Esophagus squamous epithelium (tissue), 5 donors: ENCODE measurements at places on chromosomes 4 and X.

DNA sequence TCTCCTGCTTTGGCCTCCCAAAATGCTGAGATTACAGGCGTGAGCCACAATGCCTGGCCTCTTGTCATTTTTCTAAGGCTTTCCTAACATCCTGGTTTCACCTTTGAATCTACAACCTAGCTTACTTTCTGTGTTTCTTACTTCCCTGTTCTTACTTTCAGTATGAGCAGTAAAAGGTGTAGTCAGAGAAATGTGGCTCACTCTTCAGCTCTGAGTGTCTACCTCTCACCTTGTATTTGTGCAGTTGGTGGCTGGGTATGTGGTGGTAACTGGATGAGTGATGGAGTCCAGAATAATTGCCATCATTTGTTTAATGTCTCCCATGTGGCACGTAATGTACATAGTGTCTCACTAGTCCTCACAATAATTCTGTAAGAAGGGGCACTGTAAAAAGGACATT is 19.1 kb upstream of the CXCL11 start:
- no peak for DNase-seq

GRCh38 chrX:97931586-97931985 is 1047.9 kb downstream of the RPA4 start:
- DNase-seq = no peak

DNA sequence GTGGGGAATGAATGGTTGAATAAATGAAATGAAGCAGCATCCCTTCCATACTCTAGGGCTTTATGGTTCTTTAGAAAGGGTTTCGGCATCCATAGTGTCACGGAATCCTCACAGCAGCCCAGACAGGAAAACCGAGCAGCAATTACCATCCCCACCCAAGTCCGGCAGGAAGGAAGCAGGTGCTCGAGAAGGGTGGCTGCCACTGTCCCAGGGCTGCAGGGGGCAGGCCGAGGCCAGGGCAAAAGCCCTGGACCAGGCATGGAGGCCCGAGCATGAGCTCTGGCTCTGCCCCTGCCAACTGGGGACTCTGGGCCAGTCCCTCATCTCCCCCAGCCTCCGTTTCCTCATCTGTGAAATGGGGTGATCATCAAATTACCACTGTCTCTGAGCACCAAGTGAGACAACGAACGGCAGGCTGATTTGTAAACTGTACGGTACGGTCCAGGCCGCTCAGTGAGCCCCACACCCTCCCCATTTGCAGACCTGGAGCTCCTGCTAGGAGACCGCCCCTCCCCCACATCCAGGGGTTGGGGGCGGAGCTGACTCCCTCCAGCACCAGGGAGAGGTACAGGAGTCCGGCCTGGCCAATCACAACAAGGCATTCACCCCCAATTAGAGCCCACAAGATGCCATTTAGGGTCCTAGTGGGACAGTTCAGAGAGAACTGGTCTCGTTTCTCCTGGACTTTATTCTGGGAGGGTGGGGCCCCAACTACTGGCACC is 100.4 kb downstream of the WFS1 start:
- DNase-seq = no peak

DNA sequence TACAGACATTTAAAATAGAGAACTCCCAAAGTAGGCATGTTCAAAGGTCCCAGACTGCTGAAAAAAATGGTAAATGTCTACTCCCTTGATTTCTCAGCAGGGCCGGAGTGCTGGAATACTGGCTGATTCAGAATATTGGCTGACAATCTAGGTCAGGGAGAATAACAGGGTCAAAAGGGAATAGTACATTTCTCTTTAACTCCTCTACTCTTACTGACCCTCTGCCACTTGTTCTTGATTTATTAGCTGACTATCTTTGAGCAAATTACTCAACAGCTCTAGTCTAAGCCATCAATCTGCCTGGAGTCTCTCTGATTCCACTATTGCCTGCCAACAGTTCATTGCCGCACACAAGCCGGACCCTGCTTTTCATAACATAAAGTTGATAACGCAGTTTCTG is 19.7 kb upstream of the NWD2 start:
- no peak for DNase-seq

- DNase-seq = no peak
These were observed 646.0 kb downstream of the RPA4 start for GRCh38 chrX:97529536-97530200.
